ENCODE measurements at places on chromosomes 4 and X.

DNA sequence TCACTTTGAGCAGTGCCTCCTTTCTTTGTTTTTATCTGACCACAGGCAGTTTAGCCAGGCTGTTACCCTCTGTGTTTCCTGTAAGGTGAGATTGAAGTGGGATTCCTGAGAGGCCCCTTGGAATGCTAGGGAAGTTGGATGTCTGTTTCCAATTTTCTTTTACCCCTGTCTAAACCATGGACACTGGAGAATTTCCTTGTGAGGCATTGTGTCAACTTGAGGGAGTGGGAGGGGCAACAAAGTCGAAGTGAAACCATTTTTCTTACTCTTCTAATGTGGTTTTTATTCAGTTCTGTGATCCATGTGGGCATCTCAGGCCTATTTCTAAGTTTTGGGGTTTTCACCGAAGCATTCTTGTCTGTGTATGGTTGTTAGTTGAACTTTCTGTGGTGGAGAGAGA lies 296.1 kb upstream of the UGT8 start:
- DNase-seq: no peak

DNA sequence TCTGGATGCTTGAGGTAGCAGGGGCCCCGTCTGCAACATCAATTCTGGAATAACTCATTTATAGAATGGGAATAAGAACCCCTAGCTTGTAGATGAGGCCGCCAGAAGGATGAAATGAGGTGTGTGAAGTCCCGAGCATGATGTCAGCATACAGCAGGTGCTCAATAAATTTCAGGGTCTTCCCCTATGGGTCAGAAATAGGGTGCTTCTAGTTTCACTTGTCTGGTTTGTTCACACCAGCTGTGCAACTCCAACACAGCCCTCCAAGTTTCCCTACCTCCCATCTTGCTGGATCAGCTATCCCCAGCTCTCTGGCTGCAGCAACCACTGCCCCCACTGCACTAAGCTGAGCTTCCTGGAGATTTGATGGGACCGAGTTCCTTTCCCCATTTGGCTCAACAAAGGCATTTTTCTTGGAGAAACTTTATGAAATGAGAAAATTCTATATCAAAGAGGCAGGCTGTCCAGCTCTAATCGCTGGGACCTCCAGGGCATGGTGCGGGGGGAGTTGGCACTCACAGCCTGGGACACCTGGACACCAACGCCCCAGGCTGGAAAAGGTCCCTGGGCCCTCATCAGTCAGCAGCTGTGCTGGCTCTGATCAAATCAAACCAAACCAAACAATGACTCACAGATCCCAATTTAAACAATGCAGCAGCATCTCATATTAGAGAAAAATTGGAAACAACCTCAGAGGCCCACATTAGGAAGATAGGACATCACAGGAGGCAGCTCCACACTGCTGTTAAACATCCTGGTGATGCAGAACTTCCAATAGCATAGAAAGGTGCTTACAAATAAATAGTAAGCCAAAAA lies 13.3 kb downstream of the SLC2A9 start:
- DNase-seq: no peak

DNA sequence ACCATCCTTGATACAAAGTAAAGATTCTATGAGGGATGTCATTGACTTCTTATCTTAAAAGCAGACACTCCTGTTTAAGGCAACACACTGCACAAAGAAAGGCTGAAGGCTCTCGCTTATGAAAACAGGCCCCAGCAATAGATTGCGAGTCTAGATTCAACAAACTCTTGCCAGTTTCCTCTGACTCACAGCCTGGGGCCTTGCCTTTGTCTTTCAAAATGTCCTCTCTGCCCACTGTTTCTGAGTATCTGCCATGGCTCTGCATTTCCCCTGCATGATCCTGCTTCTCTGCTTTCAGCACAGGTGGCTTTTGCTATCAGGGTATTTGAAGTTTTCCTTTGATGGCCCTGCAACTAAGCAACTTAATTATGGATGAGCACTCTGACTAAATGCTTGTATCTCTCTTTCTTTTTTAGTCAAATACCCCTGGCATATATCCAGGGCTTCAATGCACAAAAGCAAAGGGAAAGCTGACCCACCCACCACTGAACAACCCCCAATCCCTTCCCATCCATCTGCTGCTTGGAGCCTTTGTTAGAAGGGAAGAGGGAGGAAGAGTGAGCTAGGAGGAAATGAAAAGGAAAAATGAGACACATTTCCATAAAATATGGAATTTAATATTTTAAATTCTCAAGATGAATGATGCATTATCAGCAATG lies 32.2 kb downstream of the NDP start:
- DNase-seq: no peak

GRCh38 chr4:4524364-4524763 lies 17.5 kb downstream of the STX18 start:
- no peak for DNase-seq

DNA sequence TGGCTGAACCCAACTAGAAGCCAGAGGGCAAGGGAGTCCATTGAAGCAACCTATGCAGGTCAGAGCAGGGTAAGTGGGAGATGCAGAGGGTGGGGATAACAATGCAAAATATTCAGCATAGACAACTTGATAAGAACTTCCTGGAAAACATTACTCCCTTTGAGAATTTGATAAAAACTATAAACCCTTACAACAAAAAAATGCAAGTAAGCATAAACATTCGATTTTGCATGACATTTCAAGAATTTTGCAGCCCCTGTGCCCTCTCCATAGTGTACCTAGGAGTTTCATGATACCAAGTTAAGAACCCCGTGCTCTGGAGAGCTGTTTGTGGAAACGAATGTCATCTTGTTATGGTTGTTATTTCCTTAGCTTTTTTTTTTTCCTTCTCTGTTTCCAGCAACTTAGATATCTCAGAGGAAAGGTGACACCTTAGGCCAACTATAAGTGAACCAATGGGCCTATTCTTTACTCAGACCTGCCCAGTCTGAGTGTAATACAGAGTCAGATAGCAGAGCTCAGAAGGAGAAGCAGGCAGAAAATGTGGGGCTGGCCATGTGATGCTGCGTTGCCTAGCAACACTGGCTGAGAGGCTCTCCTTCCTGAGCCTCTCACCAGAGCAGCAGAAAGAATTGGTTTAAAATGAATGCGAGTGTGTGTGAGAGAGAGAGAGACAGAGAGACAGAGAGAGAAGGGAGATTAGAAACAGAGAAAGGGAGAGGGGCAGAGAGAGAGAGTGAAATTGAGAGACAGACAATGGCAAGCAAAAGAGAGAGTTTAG lies 36.7 kb upstream of the GABRQ start:
- DNase-seq: no peak

DNA sequence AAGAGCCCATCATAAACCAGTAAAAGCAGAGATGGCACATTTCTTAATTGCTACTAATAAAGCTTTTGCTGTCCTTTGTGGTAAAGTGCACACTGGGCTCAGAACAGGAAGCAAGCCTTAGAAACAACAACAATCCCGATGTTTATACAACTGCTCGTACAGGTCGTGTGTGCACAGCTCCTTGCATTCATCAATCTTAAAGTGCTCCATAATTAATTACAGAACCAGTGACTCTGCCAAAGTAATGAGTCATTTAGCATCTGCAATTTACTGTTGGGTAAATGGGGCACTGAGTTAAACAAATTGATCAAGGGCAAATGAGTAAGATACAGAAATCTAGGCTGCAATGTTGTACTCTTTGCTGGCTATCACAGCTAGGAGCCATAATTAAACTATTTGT lies 61.3 kb upstream of the TXK start:
- no peak for DNase-seq

DNA sequence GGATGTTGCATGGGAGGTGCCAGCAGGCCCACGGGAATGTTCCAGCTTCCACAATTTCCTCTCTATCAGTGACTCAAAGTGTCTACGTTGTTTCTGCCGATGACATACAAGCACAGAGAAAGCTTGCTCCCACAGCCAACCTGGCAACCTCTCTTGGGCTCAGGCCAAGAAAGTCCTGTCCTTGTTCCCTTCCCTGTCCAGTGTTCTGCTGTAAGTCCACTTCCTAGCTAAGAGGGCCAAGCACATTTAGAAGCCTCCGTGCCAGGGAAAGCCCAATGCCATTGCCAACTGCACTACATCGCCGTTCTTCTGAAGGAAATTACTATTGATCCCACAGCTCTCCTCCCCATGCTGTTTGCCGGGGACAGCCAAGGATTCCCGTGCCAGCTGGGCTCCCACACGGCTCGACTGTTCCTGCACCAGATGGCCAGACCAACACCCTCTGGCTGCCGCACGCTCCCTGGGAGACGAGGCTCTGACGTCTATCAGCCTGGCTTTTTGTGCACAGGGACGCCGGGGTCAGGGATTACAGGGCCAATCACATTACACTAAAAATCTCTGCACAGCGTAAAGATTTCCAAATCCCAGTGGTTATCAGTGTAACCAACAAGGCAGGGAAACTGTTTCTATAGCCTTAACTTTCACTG lies 284.0 kb downstream of the BCOR start:
- no peak for DNase-seq

GRCh38 chr4:150934022-150934421 lies 81.1 kb downstream of the LRBA start:
- no peak for DNase-seq

DNA sequence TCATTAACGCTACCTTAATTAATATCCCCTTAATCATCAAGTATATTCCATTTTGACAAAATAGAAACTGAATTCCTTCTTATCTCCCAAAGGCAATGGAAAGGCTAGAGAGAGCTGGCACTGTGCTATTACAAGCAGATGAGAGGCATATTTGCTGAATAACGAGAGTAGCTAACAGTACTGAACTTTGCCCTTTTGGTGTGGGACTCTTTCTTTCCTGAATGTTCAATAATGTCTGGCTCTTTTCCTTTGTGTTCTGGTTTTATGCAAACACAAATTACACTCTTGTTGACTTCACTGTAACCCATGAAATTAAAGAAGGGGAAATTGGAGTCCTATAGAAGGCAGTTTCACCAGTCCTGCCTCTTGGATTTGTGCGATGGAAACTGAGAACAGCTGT lies 63.5 kb downstream of the SHROOM3 start:
- no peak for DNase-seq

GRCh38 chrX:40582811-40583210 lies 2.0 kb downstream of the ATP6AP2 start:
- no peak for DNase-seq

- DNase-seq: no peak
Observed at GRCh38 chr4:94371290-94371689, 28.7 kb upstream of the HPGDS start.

DNA sequence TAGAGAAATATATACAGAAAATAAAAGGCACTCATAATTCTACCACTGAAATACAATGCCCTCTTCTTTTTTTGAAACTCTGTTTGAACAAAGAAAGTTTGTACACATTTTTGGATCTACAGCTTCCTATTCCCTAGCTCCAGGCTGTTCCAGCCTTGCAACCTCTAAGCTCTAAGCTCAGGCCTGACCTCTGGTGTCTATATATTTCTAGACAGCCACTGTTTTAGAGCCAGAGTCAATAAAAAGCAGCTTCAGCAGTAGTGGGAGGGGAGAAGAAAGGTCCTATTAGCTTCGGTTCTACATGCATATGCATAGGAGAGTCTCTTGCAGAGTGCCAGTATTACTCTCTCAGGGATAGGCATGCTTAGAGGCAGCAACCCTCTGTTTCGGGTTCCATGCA lies 39.7 kb downstream of the CLDN2 start:
- DNase-seq: no peak

DNA sequence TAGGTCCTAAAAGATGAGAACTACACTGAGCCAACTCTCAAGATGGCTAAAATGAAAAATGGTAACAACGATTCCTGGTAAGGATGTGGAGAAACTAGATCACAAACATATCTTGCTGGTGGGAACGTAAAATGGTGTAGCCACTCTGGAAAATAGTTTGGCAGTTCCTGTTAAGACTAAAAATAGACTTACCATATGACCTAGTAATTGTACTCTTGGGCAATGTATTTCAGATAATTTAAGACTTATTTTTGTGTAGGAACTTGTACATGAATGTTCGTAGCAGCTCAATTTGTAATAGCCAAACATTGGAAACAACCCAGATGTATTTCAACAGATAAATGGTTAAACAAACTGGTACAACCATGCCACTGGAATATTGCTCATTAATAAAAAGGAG lies 106.2 kb downstream of the HDAC8 start:
- DNase-seq: no peak

Measured in stimulated activated CD4-positive, alpha-beta T cell treated with anti-CD3 and anti-CD28 coated beads, Interleukin-1b, Interleukin-23, amount 100 ng/mL, for 1 hour (primary cell).